ENCODE measurements at places on chromosomes 1 and 21.

- DNase-seq: no peak
Measured at GRCh38 chr1:31436596-31437432, 23.8 kb downstream of the SERINC2 start.

DNA sequence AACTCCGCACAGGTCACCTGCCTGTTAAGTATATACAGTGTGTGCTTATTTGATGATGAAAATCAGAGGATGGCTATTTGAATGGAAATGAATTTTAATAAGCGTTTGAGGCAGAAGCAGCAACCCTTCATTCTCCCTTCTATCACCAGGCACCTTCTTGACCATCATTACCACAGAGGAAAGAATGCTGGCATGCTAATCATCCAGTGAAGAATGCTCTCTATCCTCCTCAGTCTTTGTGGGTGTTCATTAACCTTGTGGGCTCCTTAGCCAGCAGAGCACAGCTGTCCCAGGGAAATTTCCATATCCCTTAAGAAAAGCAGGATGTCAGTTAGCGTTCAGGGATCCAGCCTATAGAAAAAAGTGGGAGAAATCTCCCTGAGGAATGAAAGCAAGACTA, 428.0 kb upstream of the CAMK1G start:
- no peak for DNase-seq

DNA sequence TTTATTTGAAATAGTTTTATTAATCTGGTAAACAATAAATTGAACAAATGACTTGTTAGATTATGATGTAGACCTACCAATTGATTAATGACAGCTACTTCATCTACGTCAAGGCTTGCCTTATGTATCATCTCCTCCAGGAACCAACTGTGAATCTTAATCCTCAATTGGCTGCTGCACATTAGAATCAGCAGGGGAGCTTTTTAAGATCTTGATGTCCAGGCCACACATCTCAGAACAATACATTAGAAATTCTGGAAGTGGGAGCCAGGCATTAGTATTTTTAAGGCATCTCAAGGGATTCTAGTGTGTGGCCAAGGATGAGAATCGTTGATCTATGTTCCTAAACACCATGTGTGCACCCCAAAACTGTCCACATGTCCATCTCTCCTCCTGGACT, 52.0 kb upstream of the LYPLAL1 start:
- DNase-seq: no peak

GRCh38 chr1:52186449-52186848, 44.6 kb downstream of the ZFYVE9 start:
- DNase-seq: no peak

DNA sequence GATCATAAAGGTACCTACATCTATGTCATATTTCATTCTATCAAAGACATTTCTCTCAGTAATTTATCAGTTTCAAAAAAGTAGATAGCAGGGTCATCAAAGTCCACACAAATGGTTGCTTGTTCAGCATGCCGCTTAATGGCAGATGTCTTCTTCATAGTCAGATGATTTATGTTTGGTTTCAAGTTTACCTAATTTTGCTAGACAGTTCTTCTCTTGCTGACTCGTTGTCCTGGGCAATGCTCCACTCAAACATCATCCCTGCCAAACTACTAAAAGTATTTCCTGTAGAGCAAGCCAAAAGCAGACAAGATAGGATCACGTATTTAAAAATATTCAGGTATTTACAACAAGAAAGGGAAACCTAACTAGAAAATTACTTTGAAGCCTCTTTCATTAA, 13.6 kb downstream of the NUP210L start:
- DNase-seq: no peak

DNA sequence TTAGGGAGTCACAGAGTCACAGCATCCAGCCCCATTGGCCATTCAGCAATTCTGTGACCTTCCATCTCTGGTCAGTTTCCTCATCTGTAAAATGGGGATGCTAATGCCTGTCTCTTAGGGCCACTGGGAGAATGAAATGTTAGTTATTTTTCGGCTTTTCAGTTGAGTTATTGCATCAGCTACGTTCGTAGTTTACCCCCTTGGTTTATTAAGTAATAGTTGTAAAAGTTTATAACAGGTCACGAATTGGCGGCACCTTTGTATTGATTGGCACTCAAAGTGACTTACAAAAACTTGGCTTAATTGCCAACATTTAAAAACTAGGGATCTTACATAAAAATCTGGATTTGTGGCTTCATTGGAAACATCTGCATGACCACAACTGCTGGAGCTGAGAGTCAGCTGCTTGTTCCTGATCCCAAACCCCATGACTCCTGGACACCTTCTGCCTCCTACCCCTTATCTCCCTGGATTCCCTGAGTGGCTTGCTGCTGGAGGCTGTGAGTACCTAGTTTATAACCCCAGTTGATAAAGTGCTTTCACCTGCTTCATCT, 23.0 kb upstream of the SLC1A7 start:
- DNase-seq: no peak

- no peak for DNase-seq
Measured at GRCh38 chr1:89104147-89104546, 21.8 kb downstream of the GBP2 start.

- no peak for DNase-seq
Measured at GRCh38 chr1:46558141-46558963, 6.9 kb upstream of the KNCN start.

GRCh38 chr1:20931930-20932436, 144.9 kb upstream of the HP1BP3 start:
- peak; percentile 5 for DNase-seq

DNA sequence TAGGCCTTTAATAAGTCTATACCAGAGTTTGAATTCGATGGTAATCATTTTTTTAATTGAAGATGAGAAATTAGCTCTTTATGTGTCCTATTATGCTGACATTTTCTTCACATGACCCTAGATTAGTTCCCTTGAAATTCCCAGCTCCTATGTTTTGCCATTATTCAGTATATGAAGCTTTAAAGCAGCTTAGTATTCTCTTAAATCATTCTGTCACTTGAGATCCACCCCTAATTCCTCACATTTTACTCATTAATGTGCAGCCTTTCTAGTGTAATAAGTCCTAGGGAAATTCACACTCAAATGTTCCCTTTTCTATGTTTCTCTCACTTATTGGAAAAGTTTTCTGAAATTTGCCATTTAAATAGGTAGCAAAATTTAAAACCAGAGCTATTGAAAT, 704.5 kb upstream of the B3GALT2 start:
- DNase-seq: no peak

DNA sequence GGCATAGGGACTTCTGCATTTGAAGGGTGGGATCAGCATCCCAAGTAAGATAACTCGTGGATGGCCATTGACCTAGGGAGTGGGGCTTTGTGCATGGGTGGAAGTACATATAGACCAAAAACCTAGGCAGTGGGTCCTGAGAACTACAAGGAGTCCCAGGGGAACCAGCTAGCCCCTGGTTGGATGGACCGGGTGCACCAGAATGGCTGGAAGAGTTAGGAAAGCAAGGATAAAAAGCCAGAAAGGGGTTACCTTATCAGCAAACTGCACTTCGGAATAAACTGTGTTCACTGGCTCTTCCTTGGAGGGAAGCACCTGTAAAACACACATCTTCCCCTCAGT, 26.6 kb upstream of the SLAMF6 start:
- DNase-seq: no peak

DNA sequence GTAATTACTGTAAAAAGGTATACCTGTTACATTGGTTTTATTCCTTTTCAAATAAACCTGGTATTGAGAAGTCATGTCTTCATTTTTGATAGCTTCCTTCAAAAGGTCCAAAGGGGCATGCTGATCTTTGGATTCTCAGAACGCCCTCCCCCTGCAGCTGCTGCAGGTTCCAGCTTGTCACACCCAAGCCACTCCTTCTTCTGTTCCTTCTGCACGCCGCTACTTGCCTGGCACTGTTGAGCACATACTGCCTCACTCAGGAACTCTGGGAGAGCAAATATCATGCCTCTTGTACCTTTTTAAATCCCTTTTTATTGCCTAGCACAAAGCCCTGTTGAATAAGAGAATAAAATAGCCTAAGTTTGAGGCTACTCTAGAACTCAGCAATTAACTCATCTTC, 136.9 kb downstream of the BARHL2 start:
- no peak for DNase-seq

DNA sequence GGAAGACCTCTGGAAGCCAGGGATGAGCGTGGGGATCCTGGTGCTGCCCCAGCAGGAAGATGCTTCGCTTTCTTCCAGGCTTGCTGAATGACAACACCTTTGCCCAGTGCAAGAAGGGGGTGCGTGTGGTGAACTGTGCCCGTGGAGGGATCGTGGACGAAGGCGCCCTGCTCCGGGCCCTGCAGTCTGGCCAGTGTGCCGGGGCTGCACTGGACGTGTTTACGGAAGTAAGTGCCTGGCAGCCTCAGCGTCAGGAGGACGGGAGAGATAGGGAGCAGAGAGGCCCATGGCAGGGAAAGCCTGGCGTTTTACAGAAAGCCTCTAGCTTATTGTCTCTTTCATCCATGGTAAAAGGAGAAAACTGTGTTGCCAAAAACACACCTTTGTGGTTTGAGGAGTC, 23.5 kb downstream of the PHGDH start:
- DNase-seq: no peak

DNA sequence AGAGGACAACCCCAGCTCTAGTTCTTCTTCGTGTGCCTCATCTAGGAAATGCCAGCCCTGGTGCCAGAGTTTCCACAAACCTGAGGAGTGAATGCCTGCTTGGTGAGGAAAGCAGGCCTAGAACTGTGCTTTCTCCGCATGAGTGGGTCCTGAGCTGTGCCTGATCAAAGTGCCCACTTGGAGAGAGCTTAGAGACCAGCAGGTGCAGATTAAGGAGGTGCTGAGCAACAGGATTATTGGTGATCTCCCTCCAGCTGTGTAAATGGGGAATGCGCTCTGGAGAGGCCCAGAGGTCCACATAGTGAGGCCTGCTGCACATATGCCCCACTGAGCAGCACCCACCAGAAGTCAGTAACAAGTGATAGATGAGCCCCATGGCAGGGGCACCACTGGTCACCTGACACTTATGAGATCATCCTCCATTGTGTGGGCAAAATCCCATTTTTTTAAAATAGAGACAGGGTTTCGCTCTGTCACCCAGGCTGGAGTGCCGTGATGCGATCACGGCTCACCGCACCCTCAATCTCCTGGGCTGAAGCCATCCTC, 127.2 kb upstream of the ZC3H12A start:
- no peak for DNase-seq

DNA sequence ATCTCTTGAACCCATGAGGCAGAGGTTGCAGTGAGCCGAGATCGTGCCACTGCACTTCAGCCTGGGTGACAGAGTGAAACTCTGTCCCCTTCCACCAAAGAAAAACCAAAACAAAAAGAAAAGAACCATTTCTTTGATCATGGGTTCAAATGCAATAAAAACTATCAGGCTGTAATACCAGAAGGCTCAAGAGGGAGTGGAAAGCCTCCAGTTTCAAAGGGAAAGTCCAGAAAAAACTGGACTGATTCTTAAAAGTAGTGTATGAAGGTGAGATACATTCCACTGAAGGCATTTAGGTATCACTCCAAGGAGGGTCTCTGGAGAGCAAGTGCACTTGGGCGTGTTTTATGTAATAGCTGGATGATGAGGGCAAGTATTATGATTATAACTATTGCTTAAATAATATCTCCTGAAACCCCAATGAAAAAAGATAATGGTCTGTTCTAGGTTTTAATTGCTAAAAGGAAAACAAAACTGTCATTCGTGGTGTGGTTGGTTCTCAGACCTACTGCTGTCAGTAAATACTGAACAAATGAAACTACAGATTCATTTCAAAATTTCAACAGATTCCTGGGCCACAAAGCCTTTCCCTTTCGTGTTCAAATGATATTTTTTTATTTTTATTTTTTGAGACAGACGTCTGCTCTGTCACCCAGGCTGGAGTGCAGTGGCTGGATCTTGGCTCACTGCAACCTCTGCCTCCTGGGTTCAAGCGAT, 6.0 kb upstream of the CAMTA1 start:
- DNase-seq: no peak

DNA sequence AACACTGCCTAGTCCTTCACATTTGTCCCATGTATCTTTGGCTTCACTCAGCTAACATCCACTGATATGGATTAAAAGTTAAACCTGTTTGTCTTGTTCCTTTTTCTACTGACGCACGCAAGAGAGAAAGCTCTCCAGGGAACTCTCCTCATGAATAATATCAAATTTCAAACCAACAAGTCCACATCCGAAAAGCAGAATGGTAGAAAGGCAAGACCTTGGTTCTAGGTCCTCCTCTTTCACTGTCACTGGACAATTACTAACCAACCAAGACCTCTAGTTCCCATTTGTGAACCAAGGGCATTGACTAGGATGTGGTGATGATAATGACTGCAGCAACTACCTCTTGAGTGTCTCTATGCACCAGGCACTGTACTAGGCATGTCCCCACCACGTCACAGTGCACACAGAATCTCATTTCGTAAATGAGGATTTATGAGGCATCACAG, 8.4 kb downstream of the PLPP3 start:
- no peak for DNase-seq

DNA sequence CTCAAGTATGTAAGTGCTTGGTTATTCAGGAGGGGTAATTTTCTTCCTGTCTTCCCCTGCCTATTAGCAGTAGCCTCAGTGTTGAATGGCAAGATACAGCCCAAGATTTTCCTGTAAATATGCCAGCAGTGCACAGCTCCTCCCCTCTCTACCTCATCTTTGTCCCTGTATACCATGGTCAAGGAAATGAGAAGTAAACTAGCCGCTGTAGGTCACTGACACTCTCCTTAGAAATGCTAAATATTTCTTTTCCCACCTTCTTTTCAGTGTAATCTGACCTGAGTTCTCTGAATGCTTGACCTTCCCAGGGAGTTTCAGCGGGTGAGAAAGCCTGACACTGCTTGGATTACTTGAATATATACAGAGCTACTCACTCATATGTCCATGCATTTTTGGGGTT, 84.1 kb upstream of the ZNF326 start:
- DNase-seq: no peak

GRCh38 chr1:1244192-1244811, 2.2 kb downstream of the C1QTNF12 start:
- DNase-seq: no peak

DNA sequence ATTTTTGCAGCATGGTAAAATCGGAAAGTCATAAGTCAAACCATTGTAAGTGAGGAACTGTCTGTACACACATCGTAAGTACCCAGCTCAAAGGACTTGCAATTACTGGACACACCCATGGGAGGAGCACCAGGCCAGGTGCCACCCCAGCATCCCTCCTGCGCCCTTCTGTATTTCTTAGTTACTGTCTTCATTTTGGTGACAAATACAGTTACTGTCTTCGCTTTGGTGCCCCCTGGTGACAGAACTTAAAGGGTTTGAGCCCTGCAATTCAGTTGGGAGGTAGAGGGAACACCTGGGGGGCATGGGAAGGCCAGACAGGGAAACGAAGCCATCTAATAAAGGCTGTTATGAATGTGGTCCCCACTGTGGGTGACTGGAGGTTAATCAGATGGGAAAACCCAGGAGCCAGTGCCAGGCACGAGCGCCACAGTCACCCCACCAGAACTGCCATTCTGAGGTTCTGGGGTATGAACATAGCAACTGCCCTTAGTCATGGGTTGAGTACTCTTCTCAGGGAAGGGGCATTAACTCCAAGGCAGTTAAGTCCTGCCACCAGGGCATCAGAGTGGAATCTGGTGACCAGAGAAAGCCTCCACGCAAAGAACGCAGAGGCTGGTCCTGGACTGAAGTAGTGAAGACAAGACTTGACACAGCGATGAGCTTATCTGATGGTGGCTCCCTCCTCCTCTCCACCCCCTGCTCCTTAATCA, 612.9 kb downstream of the PTPRU start:
- DNase-seq: peak; percentile 55

GRCh38 chr1:89759036-89759435, 61.8 kb upstream of the LRRC8D start:
- DNase-seq: no peak

GRCh38 chr1:23592209-23592892, 33.0 kb upstream of the ID3 start:
- DNase-seq: no peak

Measured in activated CD4-positive, alpha-beta T cell treated with anti-CD3 and anti-CD28 coated beads, Interleukin-2, amount 50 U/mL, for 48 hours (primary cell).